Neuronal stem cell (in vitro differentiated cells): ENCODE measurements at places on chromosomes 4 and X.

GRCh38 chr4:40564004-40564403 lies 65.7 kb downstream of the RBM47 start:
- no peak overlapping the region for H3K4me3 ChIP-seq
- H3K27ac ChIP-seq, result no peak overlapping the region
- no peaks in the 10 kb centered on the region for H3K36me3 ChIP-seq
- no peaks in the 10 kb centered on the region for H3K4me1 ChIP-seq
- no peak for DNase-seq

DNA sequence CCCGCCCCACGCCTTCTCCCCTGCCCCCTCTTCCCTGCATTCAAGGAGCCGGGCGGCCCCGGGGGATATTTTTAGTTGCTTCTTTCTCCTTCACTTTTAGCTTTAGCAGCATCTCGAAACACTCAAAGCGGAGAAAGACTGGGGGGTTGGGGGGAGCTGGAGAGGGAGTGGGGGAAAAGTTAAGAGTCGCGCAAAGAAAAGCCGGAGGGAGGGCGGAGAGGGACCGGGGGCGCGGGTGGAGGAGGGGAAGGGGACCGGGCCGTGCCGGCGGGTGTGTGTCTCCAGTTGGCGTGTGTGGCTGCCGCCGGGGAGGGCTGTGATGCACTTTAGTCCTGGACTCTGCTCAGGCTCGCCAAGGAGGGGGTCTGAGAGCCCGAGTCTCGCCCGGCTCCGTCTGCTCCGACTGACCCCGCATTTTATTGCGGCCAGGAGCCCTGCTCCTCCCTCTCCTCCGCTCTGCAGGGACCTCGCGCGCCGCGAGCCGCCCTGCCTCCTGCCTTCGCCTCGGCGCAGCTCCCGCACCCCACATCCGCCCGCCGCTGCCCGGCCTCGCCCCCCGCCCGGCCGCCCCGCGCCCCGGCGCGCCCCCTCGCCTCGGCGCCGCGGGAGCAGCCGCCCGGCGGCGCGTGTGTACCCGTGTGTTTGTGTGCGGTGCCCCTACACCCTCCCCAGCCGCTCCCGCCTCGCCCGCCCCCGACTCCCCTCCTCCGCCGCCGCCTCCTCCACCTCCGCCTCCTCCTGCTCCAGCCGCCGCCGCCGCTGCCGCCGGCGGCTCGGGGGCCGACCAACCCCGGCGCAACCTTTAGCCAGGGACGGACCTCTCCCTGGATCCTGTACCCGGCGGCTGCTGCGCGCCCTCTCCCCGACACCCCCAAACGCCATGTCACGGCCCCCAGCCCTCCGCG lies 1.4 kb downstream of the ZNF827 start:
- H3K4me3 ChIP-seq, result peak overlapping the region; percentile 99
- H3K27me3 ChIP-seq, result no peaks in the 10 kb centered on the region
- H3K36me3 ChIP-seq, result no peaks in the 10 kb centered on the region
- H3K4me1 ChIP-seq, result peaks cover 11% of the 10 kb centered on the region
- peak overlapping the region; percentile 69 for H3K27ac ChIP-seq
- DNase-seq, result peak; percentile 33

GRCh38 chr4:8215001-8215427 lies 15.9 kb downstream of the SH3TC1 start:
- H3K27me3 ChIP-seq, result no peaks in the 10 kb centered on the region
- no peak overlapping the region for H3K27ac ChIP-seq
- H3K36me3 ChIP-seq, result no peaks in the 10 kb centered on the region
- no peak for DNase-seq
- H3K4me1 ChIP-seq, result peaks cover 9% of the 10 kb centered on the region
- H3K4me3 ChIP-seq, result peak overlapping the region; percentile 24

DNA sequence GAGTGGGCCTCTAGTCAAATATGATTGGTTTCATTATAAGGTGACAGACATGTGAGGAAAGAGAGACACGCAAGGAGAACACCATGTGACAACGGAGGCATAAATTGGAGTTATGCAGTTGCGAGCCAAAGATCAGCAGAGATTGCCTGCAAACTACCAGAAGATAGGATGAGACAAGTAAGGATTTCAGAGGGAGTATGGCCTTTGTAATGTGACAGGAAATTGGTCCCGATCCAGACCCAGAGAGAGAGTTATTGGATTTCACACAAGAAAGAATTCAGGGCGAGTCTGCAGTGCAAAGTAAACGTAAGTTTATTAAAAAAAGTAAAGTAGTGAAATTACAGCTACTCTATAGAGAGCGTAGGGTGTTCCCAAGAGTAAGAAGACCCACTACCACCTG lies 35.7 kb upstream of the NDST4 start:
- no peaks in the 10 kb centered on the region for H3K36me3 ChIP-seq
- H3K27me3 ChIP-seq, result no peaks in the 10 kb centered on the region
- H3K4me3 ChIP-seq, result no peak overlapping the region
- no peak overlapping the region for H3K27ac ChIP-seq
- H3K4me1 ChIP-seq, result no peaks in the 10 kb centered on the region

GRCh38 chr4:87193958-87194675 lies 26.3 kb downstream of the KLHL8 start:
- no peak for DNase-seq
- H3K27me3 ChIP-seq, result no peaks in the 10 kb centered on the region
- H3K4me3 ChIP-seq, result no peak overlapping the region
- no peak overlapping the region for H3K27ac ChIP-seq

DNA sequence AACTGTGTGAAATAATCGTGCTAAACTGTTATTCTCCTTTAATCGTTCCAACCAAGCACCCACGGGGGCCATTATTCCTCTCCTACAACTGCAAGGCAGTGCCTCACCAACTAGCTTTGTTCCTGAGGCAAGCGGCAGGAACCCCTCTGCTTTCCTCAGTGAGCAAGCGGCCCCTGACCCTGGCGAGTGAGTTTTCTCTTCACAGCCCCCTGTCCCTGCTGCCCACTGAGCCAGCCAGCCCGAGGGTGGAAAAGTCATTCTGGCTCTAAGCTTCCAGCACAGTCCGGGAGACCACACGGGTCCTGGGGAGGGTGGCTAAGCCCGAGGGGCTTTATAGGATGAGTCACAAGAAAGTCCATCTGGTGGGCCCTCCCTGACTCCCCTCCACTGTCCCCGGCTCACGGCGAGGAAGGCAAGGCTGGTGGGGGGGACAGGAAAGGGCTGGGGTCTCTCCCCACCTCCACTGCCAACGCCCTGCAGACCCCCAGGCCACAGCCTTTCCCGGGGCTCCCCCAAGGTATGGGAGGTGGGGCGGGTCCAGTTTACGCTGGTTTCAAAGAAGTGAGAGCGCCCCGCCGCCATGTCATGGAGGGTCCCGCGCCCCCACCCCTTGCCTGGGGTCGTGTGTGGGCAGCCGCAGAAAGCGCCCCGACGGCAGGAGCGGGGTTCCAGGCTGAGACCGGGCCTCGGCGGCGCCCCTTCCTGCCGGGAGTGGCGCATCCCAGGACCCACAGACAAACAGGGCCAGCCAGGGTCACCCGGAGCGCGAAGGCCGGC lies 45.0 kb downstream of the CPLX1 start:
- H3K36me3 ChIP-seq, result peaks cover 20% of the 10 kb centered on the region
- DNase-seq, result no peak
- H3K4me3 ChIP-seq, result peak overlapping the region; percentile 98

DNA sequence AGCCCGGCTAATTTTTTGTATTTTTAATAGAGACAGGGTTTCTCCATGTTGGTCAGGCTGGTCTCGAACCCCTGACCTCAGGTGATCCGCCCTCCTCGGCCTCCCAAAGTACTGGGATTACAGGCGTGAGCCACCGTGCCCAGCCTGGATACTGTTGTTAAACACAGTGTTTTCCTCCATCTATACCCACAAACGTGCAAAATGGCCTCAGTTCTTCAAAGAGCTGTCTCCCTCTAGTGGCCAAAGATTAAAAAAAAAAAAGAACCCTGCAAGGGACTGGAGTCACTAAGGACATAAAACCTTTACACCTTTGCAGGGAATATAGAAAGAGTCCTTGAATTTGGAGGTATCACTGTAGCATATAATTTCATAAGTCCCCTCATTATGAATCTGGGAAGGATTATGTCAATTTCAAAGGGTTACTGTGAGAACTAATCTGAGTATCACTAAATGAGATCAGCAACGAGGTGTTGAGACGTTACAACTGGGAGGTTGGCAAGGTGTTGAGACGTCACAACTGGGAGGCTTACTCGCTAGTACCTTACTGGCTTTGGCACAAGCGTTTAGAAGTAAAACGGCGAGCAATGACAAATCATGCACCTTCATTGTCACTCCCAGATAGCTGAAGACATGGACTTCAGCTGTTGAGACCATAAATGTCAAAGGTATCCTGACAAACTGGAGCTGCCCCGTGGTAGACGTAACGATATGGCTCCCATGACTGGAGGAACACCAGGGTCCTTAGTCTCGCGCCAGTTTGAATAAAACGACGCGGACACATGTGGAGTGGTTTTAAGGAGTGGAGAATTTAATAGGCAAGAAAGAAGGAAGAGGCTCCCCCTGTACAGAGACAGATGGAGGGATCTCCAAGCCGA lies 33.4 kb upstream of the ENPP6 start:
- H3K27me3 ChIP-seq, result peaks cover 8% of the 10 kb centered on the region
- H3K4me1 ChIP-seq, result peaks cover 5% of the 10 kb centered on the region
- no peaks in the 10 kb centered on the region for H3K36me3 ChIP-seq

DNA sequence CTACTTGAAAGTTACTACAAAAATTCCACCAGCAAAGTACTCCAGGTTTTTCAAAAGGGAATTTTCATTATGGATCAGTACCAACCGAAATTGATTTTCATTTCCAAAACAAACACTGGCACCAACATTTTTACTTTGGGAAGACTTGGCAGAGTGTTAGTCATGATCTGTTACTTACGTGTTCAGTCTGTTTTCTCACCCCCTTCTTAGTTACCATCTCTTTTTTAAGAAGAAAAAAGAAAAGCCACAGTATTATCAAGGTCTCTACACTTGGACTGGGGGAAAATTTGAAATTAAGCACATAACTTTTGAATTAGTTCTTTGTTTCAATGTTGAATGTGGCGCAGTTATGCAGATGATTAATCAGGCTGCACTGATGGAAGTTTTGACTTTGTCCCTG lies 27.5 kb downstream of the RBBP7 start:
- no peak overlapping the region for H3K4me3 ChIP-seq
- H3K27ac ChIP-seq, result no peak overlapping the region
- no peaks in the 10 kb centered on the region for H3K27me3 ChIP-seq
- H3K36me3 ChIP-seq, result peaks cover 94% of the 10 kb centered on the region
